ENCODE measurements at places on chromosomes 5 and 9.

DNA sequence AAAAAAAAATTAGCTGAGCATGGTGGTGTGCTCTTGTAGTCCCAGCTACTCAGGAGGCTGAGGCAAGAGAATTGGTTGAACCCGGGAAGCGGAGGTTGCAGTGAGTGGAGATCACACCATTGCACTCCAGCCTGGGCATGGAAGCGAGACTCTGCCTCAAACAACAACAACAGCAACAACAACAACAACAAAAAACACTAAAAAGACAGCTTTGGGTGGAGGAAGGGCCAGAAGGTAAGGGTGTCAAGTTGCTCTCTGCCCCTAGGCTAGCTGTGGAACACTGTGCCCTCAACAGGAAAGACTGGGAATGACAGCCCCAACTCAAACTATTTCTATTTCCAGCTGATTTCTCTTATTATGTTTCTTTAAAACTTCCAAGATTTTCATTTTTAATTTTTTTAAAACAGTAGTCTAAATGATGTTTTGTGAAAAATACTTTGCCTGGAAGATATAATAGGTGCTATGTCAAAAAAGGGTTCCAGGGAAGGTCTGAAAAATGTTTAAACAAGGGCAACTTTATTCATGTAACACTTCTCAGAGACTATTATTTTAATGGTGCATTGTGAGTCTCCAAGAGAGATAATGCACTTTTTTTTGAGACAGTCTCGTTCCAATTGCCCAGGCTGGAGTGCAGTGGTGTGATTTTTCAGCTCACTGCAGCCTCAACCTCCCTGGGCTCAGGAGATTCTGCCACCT is 29.9 kb downstream of the CLINT1 start:
- DNase-seq, result no peak

DNA sequence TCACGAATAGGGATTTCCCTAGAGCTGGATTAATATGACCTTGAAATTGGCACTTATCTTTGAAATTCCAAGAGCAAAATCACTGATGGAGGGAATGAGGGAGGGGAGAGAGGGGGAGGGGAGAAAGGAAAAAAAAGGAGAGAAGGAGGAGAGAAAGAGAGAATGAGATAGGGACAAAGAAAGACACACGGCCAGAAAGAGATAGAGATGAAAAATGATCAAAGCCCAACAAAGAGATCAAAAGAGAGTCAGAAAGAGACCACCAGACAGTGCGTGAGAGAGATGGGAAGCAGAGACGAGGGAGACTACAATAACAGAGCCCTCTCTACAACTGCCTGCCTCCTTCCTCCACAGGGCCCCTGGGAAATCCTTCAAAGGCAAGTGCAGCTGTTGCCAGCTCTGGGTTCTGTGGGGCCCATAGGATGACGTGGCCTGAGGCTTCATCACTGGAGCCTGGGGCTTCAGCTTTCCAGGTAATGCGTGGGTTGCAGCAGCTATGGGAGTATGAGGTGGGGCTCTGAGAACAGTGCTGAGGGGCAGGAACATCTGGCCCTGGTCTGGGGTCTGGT is 58.3 kb upstream of the SHB start:
- no peak for DNase-seq

DNA sequence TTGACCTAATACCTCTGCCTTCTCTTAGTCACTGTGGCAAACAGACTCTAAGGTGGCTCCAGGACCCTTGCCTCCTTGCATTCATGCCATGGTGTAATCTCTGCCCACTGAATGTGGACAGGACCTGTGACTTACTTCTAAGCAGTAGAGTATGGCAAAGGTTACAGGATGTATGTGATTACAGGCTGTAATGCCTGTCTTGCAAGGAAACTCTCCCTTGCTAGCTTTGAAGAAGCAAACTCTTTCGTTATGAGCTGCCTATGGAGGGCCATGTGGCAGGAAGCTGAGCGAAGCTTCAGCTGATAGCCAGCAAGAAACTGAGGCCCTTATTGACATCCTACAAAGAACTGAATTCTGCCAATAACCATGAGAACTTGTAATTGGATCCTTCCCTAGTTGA is 103.3 kb upstream of the HMHB1 start:
- no peak for DNase-seq

DNA sequence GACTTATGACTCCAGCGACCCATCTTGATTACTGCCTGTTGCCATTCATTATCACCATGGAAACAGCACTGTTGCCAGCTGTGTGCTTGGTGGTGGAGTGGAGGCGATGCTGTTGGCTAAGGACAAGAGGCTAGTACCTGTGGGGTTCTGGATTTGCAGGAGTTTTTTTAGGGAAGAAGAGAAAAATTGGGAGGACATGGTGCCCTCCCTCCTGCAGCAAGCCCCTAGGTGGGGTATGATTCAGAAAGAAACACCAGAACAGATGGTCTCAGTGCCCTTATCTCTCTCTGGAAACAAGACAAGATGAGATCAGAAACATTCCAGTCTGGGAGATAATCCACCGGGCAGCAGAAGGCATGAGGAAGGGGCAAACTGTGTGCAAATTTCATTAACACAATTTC is 87.8 kb upstream of the TLR4 start:
- no peak for DNase-seq

DNA sequence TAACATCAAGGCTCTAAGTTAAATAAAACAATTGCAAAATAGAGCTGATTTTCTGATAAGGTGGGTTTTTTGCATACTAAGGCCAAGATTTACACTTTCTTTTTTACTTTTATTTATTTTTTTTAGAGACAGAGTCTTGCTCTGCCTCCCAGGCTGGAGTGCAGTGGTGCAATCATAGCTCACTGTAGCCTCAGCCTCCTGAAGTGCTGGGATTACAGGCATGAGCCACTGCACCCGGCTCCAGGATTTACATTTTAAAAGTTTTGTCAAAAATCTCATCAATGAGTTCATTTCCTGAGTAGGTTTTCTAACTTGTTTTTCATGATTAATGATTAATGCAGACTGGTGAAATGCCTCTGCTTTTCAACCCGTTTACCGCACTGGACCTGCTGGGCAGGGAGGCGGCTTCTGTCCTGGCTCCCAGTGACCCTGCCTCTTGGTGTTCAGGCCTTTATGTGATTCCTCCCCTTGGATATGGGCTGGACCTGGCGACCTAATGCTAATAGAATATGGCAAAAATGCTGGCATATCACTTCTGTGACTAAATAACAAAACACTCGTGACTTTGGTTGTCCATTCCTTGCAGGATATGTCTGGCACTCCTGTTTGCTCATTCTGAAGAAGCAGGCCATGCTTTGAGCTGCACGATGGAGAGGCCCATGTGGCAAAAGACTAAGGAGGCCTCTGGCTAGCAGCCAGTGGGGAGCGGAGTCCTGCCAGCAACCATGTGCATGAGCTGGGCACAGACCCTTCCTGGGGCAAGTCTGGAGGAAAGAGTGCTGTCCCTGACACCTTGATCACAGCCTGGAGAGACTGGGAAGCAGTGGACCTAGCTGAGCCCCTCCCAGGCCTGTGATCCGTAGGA is 72.2 kb upstream of the PTCH1 start:
- no peak for DNase-seq

GRCh38 chr9:124291801-124292396 is 34.1 kb downstream of the NEK6 start:
- no peak for DNase-seq

DNA sequence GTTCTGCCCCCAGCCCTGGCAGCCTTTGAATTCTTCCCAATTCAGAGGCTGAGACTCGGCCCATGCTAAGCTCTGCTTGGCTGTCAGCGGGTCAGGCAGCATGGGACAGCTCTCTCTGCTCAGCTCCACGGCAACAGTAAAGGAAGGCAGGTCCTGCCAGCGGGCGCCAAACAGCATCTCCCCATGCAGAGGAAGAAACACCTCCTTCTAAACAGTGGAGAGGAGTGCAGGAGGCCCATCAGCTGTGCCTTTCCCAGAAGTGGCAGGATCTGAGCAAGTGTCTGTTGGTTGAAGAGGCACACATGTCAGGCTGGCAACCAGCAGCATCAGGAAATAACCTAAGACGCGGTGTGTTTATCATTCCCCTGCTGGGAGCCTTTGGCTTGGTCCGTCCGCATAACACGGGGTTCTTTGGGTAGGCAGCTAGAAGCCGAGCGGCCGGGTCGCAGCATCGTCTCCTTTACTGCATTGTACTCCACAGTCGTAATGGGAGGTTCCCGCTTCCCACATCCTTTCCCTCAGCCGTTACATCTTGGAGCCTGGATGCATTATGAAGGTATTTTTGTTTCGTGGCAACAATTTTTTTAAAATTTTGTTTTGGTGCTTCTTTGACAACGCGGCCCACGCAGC is 42.7 kb upstream of the NCS1 start:
- no peak for DNase-seq

DNA sequence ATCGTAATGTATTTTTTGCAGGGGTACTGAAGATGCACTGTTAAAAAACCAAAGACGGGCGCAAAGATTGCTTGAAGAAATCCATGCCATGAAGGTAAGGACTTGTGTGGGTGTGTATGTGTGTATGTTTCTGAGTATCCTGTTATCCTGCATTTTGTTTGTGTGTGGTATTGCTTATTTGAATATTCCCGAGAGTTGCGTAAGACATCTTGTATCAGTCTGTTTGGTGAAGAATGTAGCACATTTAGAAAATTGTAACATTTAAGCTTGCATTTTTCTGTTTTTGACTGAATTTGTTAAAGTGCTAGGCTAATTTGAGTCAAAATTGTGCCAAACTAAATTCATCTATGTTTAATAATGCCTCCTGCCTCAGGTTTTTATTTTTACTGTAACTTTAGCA is 13.5 kb downstream of the SRFBP1 start:
- DNase-seq, result no peak

GRCh38 chr9:108640230-108640629 is 215.6 kb downstream of the ACTL7B start:
- no peak for DNase-seq

GRCh38 chr9:131441441-131441840 is 47.6 kb downstream of the PRRC2B start:
- DNase-seq, result no peak

- DNase-seq, result no peak
Observed at GRCh38 chr9:85431339-85432102, 310.2 kb downstream of the AGTPBP1 start.

- DNase-seq, result no peak
Observed at GRCh38 chr5:145056800-145057199, 778.3 kb downstream of the PRELID2 start.

DNA sequence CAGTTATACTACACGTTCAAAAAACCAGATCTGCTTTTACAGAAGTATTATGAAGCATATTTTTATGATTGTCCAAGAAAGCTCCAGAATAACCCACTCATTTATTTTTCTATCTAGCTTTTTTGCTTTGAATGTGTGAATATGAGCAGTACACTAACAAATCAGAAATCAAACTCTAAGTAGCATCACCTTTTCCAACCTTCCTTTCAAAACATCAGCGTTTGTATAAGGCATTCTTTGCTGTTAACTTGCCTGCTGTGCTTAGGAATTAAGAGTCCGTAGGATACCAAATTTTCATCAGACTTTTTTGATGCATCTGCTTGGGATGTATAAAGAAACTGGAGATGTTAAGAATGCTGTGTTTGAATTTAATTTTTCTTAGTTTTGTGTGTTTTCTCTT is 3.8 kb downstream of the TLE4 start:
- DNase-seq, result no peak

DNA sequence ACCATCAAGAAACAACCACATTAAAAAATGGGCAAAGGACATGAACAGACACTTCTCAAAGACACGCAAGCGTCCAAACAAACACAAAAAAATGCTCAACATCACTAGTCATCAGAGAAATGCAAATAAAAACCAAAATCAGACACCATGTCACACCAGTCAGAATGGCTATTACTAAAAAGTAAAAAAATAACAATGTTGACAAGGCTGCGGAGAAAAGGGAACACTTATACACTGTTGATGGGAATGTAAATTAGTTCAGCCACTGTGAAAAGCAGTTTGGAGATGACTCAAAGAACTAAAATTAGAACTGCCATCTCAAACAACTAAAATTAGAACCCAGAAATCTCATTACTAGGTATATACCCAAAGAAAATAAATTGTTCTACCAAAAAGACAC is 80.4 kb downstream of the CAAP1 start:
- DNase-seq, result no peak

- no peak for DNase-seq
Observed at GRCh38 chr9:34554211-34555001, 31.6 kb upstream of the ENHO start.

GRCh38 chr5:148933903-148934432 is 107.6 kb downstream of the ADRB2 start:
- DNase-seq, result no peak

DNA sequence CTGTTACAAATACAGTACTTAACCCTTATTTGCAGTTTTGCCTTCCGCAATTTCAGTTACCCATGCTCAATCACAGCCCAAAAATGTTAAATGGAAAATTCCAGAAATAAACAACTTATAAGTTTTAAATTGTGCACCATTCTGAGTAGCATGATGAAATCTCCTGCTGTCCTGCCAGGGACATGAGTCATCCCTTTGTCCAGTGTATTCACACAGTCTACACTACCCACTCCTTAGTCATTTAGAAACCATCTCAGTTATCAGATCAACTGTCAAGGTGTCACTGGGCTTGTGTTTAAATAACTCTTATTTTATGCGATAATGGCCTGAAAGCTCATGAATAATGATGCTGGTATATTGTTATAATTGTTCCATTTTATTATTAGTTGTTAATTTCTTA is 95.8 kb downstream of the PLCXD3 start:
- DNase-seq, result no peak

GRCh38 chr5:166781737-166782136 is 1509.7 kb upstream of the WWC1 start:
- no peak for DNase-seq

DNA sequence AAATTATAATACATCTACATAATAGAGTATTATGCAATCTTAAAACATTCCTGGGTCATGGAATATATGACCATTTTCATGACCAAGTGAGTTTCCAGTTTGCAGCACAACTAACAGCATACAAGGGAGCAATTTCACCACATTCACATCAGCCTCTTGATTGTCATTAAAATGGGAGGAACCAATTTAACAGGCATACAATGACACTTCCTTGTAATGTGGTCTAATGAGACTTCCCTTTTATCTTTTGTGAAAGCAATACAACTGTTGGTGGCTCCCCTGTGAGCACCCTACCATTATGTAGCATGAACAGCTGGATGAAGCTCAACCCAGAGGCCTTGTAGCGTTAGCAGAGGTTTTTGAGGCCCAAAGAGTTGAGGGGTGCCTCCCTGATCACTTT is 13.6 kb upstream of the TMOD1 start:
- no peak for DNase-seq

All from stimulated activated CD4-positive, alpha-beta T cell treated with anti-CD3 and anti-CD28 coated beads, Interleukin-1b, Interleukin-23, amount 100 ng/mL, for 1 hour (primary cell).